ENCODE measurements at places on chromosomes 11 and 22.

- DNase-seq, result no peak
These were observed 33.0 kb downstream of the VSIG10L2 start for GRCh38 chr11:125978778-125979407.

DNA sequence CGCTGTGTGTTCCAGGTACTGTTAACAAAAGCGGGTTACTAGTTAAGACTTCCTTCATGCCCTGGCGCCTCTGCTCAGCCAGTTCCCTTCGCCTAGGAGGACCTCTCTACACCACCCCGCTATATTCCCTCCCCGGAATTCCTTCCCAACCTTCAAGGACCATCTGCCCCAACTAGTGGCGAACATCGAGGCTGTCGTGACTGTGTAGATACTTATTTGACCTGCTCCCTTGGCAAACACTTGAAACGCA is 450 bp upstream of the BCL2L13 start:
- no peak for DNase-seq

- DNase-seq, result no peak
These were observed 237.2 kb upstream of the PLET1 start for GRCh38 chr11:112497826-112498225.

DNA sequence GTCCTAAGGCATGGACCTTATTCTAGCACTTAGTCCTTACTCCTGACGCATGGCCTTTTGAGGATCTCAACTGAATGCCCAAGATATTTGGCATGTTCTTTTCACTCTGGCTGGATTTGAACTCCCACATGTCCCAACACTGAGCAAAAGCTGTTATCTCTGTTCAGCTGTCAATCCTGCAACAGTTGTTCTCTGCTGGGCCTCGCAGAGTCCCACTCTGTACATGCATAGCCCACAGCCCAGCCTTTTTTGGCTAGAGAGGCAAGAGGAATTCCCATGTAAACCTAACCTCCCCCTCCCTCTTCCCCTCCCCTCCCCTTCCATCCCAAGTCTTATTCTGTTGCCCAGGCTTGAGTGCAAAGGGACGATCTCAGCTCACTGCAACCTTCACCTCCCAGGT is 21.8 kb upstream of the DRG1 start:
- no peak for DNase-seq

DNA sequence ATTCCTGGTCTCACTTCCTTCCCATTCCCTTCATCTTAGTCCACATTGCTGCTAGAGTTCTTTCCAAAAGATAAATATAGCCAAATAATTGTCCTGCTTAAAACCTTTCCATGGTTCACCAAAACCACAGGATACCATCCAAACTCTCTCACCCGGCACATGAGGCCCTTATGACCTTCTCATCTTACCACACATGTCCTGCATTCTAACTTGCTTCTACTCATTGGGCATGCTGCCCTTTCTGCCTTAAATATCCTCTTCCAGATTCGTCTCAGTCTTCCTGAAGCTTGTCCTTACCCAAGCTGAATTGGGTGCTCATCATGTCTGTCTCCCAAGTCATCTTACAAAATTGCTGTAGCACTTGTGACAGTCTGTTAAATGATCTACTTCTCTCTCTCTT is 114.9 kb downstream of the MPPED2 start:
- no peak for DNase-seq

GRCh38 chr22:38645430-38645829 is 10.8 kb downstream of the FAM227A start:
- no peak for DNase-seq

- no peak for DNase-seq
These were observed 203.7 kb downstream of the NELL1 start for GRCh38 chr11:20873054-20873453.

GRCh38 chr11:71496421-71496820 is 30.6 kb upstream of the KRTAP5-7 start:
- DNase-seq, result no peak

- DNase-seq, result peak; percentile 56
These were observed 27.1 kb downstream of the C11orf96 start for GRCh38 chr11:43969543-43969942.

GRCh38 chr11:3220521-3221407 is 2.2 kb upstream of the MRGPRG start:
- no peak for DNase-seq

- no peak for DNase-seq
These were observed 289.9 kb downstream of the TENM4 start for GRCh38 chr11:79150966-79151365.

DNA sequence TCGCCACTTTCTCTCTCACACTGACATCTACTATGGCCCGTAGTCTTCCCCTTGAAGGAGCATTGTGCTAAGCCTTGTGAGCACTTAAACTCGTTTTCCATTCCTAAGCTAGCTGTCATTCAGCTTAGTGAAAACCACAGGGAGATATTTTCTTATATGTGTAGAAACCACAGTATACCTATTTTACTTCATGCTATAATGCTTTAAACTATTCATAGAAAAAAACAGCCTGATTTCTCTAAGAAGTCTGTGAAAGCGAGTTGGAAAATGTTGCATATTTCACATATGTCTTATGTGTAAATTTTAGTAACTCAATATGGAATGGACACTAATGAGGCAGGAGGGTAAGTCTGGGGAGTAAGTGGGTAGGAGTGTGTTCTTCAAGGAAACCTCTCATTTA is 194.3 kb upstream of the CTSC start:
- DNase-seq, result no peak

GRCh38 chr22:46864314-46865051 is 102.0 kb downstream of the TBC1D22A start:
- DNase-seq, result no peak

- no peak for DNase-seq
These were observed 29.8 kb downstream of the MUC6 start for GRCh38 chr11:1006762-1007161.

GRCh38 chr11:32852207-32852606 is 22.5 kb downstream of the PRRG4 start:
- DNase-seq, result no peak

DNA sequence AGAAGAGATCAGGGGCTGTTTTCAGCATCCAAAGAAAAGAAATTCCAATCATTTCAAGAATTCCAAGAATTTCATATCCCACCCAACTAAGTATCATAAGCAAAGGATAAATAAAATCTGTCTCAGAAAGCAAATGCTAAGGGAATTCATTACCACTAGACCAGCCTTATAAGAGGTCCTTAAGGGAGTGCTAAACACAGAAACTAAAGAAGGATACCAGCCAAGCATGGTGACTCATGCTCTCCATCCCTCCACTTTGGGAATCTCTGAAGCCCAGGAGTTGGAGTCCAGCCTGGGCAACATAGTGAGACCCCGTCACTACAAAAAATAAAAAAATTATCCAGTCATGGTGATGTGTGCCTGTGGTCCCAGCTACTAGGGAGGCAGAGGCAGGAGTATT is 17.8 kb downstream of the FADD start:
- DNase-seq, result no peak

DNA sequence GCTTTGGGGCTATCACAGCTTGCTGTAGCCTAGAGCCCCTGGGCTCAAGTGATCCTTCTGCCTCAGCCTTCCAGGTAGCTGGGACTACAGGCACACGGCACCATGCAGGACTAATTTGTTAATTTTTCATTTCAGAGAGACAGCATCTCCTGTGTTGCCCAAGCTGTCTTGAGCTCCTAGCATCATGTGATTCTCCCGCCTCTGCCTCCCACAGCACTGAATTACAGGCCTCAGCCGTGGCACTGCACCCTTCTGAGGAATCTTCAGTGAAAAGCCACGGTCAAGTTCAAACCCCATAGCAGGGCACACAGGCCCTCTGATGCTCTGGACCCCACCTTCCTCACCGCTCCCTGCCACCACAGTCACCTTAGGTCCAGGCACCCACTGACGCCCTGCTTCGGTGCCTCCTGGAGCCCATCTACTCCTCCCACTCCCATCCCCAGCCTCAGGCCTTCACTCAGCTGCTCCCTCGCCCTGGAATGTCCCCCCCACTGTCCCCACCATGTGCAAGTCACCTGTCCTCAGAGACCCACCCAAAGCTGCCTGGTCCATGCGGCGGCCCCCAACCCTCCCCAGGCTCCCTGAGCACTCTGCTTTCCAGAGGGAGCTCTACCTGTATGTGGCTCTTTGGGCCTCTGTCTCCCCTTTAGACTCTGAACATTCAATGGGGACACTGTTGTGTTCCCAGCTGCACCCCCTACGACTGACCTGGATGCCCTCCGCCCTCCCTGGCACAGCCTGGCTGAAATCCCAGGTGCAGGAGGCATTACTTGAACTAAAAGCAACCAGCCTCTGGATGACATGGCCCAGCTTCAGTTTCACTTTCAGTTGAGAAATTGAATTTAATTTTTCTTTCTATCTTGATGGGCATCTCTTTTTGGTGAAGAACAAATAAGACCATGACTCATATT is 1.6 kb downstream of the APOL2 start:
- no peak for DNase-seq

DNA sequence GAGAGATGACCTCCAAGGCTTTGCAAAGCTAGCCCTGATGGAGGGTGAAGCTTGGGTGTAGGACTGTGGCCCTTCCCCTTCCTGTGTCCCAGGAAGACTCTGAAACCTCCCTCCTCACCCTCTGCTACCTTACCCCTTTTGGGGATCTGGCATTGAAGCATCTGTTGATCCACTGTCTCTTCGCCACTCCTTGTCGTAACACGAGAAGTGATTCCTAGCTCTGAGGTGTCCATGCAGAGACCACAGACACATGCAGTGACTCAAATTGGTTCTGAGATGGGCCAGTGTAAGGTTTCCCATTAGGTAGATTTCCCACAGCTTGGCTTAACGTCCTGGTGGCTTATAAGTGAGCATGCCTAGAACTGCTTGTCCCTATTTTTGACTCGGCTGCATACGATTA is 101.4 kb downstream of the ZBTB16 start:
- no peak for DNase-seq
